GOT3 (cell line): ENCODE measurements at places on chromosomes 16 and 17.

- no peak for DNase-seq
These were observed 26.5 kb downstream of the DUSP14 start for GRCh38 chr17:37516127-37516571.

GRCh38 chr16:76879420-76879819 lies 311.6 kb upstream of the MON1B start:
- no peak for DNase-seq

DNA sequence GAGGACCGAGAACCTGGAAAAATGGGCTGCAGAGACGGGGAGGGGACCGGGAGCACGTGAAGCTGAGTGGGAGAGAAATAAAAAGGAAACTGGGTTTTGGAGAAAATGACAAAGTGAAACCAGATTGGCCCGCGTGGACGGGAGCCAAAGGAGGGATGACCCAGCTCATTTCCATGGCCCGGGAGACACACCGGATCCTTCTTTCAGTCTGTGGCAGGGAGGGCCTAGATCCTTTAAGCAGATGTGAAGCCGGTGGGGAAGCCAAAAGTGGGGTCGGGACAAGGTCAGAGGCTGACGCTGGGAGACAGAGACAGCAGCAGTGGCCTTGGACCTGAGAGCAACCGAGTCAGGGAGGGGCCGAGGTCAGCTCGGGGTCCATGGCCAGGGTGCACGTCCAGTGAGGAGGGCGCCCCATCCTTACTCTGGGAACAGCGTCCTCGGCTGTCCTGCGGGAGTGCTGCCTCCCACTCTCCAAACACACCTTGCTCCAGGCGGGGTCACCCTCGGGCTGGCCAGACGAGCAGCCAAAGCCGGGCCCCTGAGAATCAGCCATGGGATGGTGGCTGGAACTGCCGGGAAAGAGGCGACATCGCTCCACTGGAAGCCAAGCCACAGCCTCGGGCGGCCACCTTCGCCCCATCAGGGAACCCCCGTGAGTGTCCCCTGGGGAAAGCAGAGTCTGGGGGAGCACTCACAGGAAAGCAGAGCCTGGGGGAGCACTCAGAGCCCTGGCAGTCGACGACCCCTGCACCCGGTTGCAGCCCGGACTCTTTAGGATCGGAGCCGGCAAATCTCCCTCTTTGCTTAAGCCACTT lies 17.3 kb downstream of the CA5A start:
- no peak for DNase-seq

DNA sequence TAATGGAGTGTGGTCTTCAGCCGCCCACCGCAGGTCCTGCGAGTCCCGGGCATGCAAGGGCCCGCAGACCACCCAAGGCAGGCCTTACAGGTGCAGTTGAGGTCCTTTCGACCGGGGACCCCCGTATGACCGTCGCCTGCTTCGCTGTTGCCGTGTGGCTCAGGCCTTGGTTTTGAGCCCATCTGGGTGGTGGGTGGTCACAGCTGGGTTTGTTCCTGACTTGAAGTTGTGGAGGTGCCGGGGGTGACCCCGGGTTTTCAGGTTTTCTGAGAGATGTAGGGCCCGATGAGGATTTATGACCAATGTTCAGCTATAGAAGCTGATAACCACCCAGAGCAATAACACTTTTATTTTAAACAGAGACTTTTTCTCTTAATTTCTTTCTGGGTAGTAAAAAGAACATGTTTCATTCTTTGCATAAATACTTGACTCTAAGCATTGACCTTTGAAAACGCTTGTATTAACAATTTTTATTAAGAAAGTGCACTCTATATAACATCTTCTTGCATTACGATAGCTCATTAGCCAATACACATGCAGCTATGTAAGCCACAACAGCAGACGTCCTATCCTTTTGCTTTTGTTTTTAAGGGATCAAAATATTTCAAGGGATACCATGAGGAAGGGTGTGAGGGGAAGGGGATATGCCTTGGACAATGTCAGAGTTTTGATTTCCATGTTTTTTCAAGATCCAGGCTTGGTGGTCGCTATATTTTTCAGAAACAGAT lies 1.9 kb downstream of the FOXL1 start:
- no peak for DNase-seq

DNA sequence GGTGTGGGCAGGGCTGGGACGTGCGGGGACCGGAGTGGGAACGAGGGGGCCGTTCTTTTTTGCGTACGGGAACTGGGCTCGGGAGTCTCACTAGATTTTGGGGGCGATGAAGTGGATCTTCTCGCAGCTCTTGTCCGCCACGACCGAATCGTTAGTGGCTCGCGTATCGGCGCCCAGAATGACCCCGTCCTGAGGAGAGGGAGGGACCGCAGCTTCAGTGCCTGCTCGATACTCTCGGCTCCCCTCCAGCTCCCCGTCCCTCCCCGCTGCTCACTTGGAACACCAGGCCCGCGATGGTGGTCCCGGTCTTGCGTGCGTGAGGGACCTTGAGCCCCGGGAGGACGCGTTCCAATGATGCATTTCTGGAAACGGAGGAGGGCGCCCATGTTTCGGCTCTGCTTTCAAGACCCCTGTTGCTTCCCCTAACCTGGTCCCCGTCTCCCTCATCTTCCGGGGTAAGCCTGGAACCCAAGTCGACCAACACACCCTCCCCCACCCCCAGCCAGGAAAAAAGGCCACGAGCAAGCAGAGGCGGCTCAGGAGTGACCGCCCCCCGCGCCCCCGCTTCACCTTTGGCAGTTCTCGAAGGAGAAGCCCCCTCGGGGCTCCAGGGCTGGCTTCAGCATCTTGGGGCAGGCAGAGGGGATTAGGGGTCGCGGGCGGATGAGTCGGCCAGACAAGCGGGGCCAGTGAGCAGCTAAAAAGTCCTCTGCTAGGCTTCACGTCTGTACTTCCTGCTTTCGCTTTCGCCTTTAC lies at the start of gene PSMB10:
PSMB10 (minus strand) TSS at position 727 of the 756 bp plus-strand sequence; CDS start at position 626, 101 bp downstream.
- no peak for DNase-seq

- DNase-seq, result no peak
These were observed 3.0 kb upstream of the AIPL1 start for GRCh38 chr17:6437956-6438355.

GRCh38 chr16:54281535-54282201 lies 4.9 kb downstream of the IRX3 start:
- DNase-seq, result no peak

DNA sequence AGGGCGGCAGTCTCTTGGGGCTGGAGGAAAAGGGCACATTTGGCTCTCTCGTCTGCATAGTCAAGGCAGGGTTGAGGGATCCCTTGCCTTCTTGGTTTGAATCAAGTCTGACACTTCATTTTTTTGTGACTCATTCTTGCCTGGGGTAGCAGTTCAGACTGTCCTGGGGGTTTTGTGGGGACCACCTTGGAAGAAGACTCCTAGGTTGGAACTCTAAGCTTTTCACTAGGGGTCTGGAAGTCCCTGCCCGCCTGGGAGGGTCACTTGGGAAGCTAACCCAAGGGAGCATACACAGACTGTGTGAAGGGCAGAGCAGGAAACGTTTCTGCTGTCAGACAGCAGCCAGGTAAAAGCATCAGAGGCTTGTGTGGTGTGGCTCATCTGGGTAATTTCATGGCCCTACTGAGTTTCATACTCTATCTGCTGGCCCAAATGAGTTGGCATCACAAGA lies 11.3 kb downstream of the YPEL2 start:
- DNase-seq, result no peak

- DNase-seq, result no peak
These were observed 1.3 kb upstream of the RAB40C start for GRCh38 chr16:588639-588888.

- DNase-seq, result no peak
These were observed 3.2 kb downstream of the ACADVL start for GRCh38 chr17:7222972-7223292.
